ENCODE measurements at places on chromosomes 4 and X.

DNA sequence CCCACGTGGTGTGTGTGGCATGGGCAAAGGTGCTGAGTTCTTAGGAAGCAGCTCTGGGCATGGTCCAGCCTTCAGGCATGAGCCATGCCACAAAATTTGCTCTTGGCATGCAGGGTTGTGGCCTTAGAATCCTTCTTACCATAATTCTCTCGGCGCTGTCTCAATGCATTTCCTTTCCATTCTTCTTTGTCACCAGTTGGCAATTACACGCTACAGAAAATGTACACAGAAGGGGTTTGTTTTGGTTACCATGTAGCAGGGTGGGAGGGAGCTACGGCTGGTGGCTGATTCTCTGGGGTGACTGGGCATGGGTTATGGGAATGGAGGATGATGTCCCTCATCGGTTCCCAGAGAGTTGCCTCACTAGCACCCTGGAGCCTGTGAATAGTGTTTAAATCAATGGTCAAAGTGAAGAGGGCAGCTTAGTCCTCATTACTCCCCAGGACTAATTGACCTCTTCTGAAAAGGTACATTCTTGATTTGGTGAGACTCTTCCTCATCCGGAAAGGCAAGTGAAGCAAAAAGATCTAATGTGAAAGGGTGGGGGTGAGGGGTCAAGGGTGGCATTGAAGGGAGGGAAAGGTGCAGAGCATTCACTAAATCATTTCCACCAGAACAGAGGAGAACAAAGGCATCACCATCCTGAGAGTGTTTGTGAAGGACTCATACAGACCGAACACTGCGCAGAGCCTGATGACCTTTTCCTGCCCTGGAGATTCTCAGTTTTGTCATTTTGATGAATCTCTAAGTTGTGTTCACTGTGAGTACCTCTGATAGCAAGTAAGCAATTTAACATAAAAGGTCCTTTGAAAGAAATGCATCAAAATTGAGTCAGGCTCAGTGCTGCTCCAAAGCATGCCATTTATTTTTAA, 199.8 kb upstream of the SFRP2 start:
- peak; percentile 8 for DNase-seq

- no peak for DNase-seq
Measured at GRCh38 chrX:39736216-39737211, 361.2 kb downstream of the BCOR start.

GRCh38 chrX:133698298-133698697, 283.0 kb upstream of the GPC4 start:
- peak; percentile 19 for DNase-seq

- DNase-seq = no peak
Measured at GRCh38 chr4:101141230-101141629, 206.1 kb downstream of the PPP3CA start.

- no peak for DNase-seq
Measured at GRCh38 chr4:26455571-26455970, 34.7 kb downstream of the CCKAR start.

GRCh38 chr4:1599491-1600210, 84.5 kb downstream of the FAM53A start:
- no peak for DNase-seq

All from spinal cord (tissue), 10 donors.